ENCODE measurements at places on chromosomes 4 and X.

- no peak overlapping the region for H3K27ac ChIP-seq
- no peak overlapping the region for H3K4me3 ChIP-seq
- no peaks in the 10 kb centered on the region for H3K27me3 ChIP-seq
- H3K4me1 ChIP-seq, result no peaks in the 10 kb centered on the region
- DNase-seq, result no peak
- H3K36me3 ChIP-seq, result peaks cover 28% of the 10 kb centered on the region
Measured at GRCh38 chrX:23720117-23720677, 22.9 kb downstream of the ACOT9 start.

DNA sequence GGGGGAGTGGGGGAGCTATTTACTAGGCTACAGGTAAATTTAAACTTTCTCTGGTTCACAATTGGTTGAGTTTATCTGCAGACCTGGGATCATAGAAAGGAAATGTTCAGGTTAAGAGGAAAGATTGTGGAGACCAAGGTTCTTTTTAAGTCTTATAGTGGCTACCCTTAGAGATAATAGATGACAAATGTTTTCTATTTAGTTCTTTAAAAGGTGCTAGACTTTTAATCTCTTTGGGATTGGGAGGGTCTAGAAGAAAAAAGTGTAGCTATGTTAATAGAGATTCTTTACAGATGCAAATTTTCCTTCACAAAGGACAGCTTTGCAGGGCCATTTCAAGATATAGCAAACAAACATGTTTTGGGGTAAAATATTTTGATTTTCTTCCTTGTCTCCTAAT, 76.0 kb downstream of the TEX13C start:
- H3K4me3 ChIP-seq, result no peak overlapping the region
- H3K4me1 ChIP-seq, result no peaks in the 10 kb centered on the region

DNA sequence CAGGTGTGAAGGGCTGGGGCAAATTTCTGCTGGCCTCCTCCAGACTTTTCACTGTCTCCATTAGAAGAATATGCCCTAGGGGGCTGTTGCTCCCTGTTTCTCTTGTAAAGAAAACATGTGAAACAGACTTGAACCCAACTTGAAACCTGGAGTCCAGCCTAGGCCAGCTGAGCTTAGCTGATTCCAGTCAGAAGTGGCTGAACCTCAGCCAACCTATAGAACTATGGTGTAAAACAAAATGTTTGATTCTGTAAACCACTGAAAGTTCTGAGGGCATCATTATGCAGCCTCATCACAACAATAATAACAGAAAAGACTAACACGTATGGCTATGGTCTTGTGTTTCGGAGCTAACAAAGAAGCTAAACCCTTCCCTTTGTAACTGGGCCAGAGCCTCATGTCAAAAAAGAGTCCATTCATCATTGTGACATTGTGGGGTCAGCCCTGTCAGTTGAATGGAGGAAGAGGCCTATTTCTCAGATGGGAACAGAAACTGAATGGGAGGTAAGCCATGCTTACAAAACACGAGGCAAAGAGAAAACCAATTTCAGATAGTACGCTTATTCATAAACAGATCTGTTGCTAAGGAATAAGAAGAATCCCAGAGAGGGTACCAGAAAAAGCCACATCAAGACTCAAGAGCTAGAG, 34.1 kb downstream of the SETD7 start:
- no peaks in the 10 kb centered on the region for H3K4me1 ChIP-seq
- H3K27ac ChIP-seq, result no peak overlapping the region
- H3K27me3 ChIP-seq, result no peaks in the 10 kb centered on the region
- peaks cover 26% of the 10 kb centered on the region for H3K36me3 ChIP-seq

DNA sequence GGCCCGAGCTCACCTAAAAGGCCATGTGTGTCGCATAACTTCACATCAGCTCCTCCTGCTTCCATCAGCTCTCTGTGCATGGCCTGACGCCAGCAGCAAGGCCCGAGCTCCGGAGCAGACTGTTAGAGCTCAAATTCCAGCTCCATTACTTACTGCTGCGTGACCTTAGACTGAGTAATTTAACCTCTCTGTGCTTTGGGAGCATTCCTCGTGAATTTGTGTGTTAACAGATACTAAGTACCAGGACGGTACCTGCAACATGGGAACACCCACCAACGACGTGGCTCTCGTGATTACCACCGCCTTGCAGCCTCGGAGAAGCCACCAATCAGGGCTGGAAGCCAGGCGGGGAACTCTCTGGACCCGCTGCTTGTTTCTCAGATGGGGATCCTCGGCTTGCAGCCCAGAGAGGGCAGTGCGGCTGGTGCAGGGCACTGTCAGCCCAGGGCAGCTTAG, 12.9 kb downstream of the LETM1 start:
- no peak for DNase-seq
- H3K27ac ChIP-seq, result no peak overlapping the region
- H3K27me3 ChIP-seq, result no peaks in the 10 kb centered on the region
- no peaks in the 10 kb centered on the region for H3K36me3 ChIP-seq

DNA sequence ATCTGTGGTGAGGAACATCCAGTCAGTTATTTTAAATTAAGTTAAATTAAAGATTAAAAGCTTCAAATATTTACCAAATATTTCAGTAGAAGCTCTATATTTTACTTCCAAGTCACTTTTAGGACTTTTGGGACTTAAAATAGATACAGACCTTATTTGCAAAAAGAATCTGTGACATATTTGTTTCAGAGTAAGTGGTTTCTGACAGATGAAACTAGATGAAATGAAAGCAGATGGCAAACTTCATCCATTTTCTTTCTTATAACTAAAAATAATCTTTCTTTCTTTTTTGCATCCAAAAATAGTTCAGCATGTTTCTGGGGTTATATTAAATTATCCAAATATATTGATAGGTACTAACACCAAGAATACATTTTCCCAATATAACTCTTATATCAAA, 6.6 kb upstream of the UTP3 start:
- no peaks in the 10 kb centered on the region for H3K27me3 ChIP-seq
- H3K36me3 ChIP-seq, result no peaks in the 10 kb centered on the region
- no peak overlapping the region for H3K27ac ChIP-seq
- H3K4me3 ChIP-seq, result no peak overlapping the region

GRCh38 chrX:10017872-10018271, 50.7 kb downstream of the CLDN34 start:
- H3K27me3 ChIP-seq, result no peaks in the 10 kb centered on the region
- no peak overlapping the region for H3K4me3 ChIP-seq
- H3K27ac ChIP-seq, result peak overlapping the region; percentile 58
- peaks cover 18% of the 10 kb centered on the region for H3K36me3 ChIP-seq
- H3K4me1 ChIP-seq, result peaks cover 45% of the 10 kb centered on the region

DNA sequence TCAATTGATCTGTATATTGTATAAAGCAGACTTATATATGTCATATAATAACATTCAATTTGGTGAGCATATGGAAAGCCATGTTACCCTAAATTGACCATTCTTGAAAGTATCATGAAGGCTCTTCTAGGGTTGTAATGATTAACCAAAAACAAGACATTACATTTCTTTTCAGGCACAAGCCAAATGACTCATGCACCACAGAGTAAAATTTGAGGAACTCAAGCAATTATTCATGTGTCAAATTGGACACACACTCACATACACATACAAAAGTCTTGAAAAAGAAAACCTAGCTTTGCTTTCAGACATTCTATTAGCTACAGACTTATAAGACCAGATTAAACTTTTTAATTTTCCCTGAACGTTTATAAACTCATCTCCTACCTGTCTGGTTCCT, 146.5 kb upstream of the PCDH18 start:
- H3K27ac ChIP-seq, result no peak overlapping the region
- H3K4me3 ChIP-seq, result no peak overlapping the region
- no peak for DNase-seq
- H3K36me3 ChIP-seq, result no peaks in the 10 kb centered on the region
- peaks cover 17% of the 10 kb centered on the region for H3K4me1 ChIP-seq

- no peak overlapping the region for H3K4me3 ChIP-seq
- no peaks in the 10 kb centered on the region for H3K4me1 ChIP-seq
- H3K36me3 ChIP-seq, result no peaks in the 10 kb centered on the region
- DNase-seq, result no peak
- H3K27ac ChIP-seq, result no peak overlapping the region
Measured at GRCh38 chrX:94288325-94288724, 614.3 kb downstream of the FAM133A start.

DNA sequence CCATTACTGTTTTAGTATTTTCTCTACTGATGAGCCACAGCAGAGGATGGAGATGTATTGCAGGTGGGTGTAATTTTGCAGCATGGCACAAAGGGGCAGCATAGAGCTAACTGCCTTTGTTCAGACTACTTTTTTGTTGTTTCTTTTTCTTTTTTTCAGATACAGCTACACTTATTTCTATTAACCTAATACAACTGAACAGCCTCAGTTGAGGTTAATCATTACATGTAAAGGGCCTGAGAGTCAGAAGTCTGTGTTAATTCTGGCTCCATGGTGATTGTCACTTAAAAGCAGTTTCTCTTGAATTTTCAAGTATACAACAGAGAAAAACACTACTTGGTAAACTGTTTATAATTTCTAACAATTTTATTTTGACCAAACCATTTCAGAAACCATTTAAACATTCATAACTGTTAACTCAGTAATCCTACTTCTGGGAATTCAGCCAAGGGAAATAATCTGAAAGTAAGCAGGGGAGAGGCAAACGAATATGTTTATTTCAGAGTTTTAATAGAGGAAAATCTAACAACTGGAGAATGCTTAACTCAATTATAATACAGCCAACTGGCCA, 13.9 kb upstream of the PPEF2 start:
- H3K27me3 ChIP-seq, result no peaks in the 10 kb centered on the region
- no peak overlapping the region for H3K4me3 ChIP-seq
- DNase-seq, result no peak
- no peak overlapping the region for H3K27ac ChIP-seq

GRCh38 chr4:6405397-6405706, 67.1 kb downstream of the PPP2R2C start:
- no peak for DNase-seq
- H3K4me3 ChIP-seq, result no peak overlapping the region
- H3K27me3 ChIP-seq, result no peaks in the 10 kb centered on the region
- H3K4me1 ChIP-seq, result no peaks in the 10 kb centered on the region

DNA sequence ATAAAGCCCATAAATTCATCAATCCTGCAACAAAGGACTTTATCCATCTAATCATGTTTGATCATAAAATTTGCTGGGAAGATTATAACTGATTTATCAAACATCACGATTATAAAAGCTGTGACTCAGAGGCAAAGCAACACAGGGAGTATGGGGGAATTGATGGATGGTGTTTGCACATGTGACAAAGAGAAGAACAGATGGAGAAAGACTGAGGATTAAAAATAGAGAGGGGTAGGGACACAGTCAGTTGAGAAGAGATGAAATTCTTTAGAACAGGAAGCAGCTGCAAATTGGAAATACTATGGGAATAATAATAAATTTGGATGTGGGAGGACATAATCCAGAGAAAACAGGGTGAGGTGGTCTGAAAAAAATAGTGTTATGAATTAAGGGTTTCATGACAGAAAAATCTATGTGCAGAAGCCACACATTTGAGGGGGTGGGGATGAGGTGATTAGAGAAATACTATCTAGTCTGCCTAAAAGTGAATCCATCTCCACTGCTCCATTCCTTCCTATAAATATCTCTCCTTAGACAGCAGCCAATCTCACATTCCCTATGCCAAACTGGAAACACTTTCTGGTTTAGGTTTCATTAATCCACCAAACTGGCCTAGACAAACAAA, 6.2 kb downstream of the PRR32 start:
- H3K4me3 ChIP-seq, result no peak overlapping the region
- H3K36me3 ChIP-seq, result no peaks in the 10 kb centered on the region
- DNase-seq, result no peak
- H3K27me3 ChIP-seq, result no peaks in the 10 kb centered on the region

- H3K27ac ChIP-seq, result no peak overlapping the region
- no peaks in the 10 kb centered on the region for H3K27me3 ChIP-seq
- no peak overlapping the region for H3K4me3 ChIP-seq
- peaks cover 18% of the 10 kb centered on the region for H3K36me3 ChIP-seq
Measured at GRCh38 chr4:3396600-3396999, 45.2 kb upstream of the HGFAC start.

- H3K36me3 ChIP-seq, result peaks cover 48% of the 10 kb centered on the region
- DNase-seq, result no peak
- H3K27ac ChIP-seq, result no peak overlapping the region
Measured at GRCh38 chr4:94244829-94245185, 37.1 kb downstream of the SMARCAD1 start.

GRCh38 chr4:14787894-14788293, 214.4 kb upstream of the CPEB2 start:
- H3K4me1 ChIP-seq, result no peaks in the 10 kb centered on the region
- H3K27ac ChIP-seq, result no peak overlapping the region
- H3K27me3 ChIP-seq, result no peaks in the 10 kb centered on the region
- no peak for DNase-seq
- H3K4me3 ChIP-seq, result no peak overlapping the region
- H3K36me3 ChIP-seq, result no peaks in the 10 kb centered on the region

GRCh38 chr4:136749989-136750388, 782.3 kb downstream of the PCDH18 start:
- H3K4me3 ChIP-seq, result no peak overlapping the region
- H3K36me3 ChIP-seq, result no peaks in the 10 kb centered on the region
- H3K4me1 ChIP-seq, result no peaks in the 10 kb centered on the region
- DNase-seq, result no peak

DNA sequence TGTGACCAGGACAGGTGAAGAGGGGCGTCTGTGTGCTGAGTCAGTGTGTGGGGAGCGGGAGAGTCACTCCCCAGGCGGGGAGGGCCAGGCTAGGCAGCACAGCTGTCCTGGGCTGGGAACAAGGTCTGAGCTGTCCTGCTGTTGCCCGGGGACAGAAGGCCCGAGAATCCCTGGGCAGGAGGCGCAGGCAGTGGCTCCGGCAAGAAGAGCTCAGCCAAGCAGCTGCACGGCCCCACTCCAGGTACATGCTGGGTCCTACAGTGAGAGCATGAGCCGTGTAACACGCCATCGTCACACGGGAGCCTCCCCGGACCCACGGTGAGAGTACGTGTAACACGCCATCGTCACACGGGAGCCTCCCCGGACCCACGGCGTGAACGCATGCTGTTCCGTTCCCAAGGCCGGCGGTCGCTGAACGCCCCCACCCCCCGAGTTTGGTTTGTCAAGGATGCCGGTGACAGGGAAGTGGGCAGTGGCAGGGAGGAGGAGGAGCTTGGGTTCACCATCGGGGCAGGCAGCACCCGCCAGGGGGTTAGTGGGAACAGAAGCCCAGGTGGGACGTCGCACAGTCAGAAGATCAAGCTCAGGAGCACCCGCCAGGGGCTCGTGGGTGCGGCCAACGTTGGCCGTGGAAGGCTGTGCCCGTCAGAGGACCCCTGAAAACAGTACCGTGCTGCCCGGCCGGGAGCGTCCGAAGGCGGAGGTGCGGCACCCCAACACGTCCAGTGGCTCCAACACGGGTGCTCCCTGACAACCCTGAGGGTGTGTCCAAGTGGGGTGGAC, 15.6 kb downstream of the PPP2R3B start:
- no peaks in the 10 kb centered on the region for H3K36me3 ChIP-seq
- no peak for DNase-seq
- no peaks in the 10 kb centered on the region for H3K27me3 ChIP-seq
- no peak overlapping the region for H3K27ac ChIP-seq

DNA sequence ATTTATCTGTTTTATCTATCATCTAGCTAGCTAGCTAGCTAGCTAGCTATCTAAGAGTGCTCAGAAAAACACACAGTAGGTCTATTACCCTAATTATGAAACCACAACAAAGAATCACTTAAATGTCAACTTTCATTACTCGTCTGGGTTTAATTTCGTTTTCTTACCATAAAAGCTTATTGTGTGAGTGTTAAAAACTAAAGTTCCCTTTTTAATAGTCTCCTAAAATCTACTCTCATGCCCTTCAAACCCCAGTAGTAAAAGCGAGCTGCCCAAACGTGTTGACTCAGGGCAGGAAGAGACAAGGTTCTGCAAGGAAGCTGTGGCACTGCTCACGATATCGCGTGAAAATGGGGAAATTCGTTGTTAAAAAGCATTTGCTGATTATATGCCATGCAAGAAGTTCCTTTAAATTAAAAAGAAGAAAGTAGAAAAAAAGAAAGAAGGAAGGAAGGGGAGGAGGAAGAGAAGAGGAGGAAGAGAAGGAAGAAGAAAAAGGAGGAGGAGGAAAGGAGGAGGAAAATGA, 595 bp downstream of the MBNL3 start:
- no peak overlapping the region for H3K27ac ChIP-seq
- no peaks in the 10 kb centered on the region for H3K36me3 ChIP-seq
- H3K27me3 ChIP-seq, result peaks cover 49% of the 10 kb centered on the region
- H3K4me1 ChIP-seq, result peaks cover 11% of the 10 kb centered on the region
- no peak overlapping the region for H3K4me3 ChIP-seq

All from SJSA1 (cell line).